Activated T-cell treated with anti-CD3 and anti-CD28 coated beads for 1 hour (primary cell): ENCODE measurements at places on chromosomes 6 and 20.

DNA sequence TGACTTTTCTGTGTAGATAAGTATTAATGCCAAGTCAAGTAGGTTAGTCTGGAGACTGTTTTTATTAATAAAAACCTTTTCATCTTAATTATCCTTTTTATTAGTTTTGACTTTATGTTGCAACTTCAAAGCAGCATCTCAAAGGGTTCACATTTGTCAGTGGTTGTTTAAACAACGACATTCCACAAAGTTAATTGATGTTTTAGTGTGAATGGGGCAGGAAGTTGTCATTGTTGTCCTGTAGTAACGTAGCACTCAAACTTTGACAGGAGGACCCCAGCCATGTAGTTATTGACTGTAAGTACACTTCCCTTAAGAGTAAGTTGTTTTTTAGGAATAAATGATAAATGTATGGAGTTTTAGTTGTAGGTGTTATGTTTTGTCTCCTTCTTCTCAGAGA is 11.3 kb downstream of the SLC16A10 start:
- no peak for DNase-seq

- DNase-seq = no peak
These were observed 116.6 kb downstream of the MRPL14 start for GRCh38 chr6:44010411-44011349.

- DNase-seq = no peak
These were observed 219.5 kb downstream of the SMOC2 start for GRCh38 chr6:168660400-168660945.

DNA sequence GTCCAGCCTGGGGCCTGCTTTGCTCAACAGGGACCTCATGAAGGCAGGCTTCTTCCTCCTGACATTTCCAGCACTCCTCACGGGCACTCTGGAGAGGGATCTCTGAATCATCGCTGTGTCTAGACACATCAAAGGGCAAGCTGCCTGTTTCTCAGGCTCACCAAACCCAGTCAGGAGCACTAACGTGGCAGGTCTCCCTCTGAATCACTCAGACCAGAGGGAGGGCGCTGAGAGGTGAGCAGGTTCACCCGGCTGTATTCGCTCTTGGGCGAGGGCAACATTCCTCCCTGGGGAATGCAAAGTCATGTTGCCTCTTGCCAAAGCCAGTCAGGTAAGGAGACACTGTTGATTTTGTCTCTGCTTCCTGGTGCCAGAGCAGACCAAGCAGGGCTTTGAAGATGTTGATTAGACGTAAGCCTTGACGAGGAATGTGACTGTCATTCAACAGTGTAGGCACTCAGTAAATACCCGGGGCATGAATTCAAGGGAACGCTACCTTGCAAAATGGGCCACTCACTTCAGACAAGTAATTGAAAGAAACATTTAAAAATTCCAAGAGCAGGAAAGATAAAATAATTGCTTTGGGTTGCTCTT is 50.1 kb downstream of the CYP24A1 start:
- DNase-seq = no peak

DNA sequence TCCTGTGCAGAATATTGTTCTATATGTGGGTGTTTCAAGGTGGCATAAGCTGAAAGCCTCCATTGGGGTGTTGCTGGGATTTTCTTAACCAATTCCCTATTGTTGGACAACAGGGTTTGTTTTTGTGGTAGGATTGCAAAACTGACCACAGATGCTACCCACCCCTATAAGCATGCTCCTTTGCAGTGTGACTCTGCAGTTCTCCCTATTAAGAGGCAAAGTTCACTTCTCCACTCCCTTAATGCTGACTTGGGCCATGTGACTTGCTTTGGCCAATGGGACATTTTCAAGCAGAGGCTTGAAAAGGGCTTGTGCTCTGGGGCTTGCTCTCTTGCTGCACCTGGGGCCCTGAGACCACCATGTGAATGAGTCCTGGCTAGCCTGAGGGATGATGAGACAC is 8.5 kb upstream of the ANGPT4 start:
- DNase-seq = no peak
